ENCODE measurements at places on chromosomes 7 and 10.

DNA sequence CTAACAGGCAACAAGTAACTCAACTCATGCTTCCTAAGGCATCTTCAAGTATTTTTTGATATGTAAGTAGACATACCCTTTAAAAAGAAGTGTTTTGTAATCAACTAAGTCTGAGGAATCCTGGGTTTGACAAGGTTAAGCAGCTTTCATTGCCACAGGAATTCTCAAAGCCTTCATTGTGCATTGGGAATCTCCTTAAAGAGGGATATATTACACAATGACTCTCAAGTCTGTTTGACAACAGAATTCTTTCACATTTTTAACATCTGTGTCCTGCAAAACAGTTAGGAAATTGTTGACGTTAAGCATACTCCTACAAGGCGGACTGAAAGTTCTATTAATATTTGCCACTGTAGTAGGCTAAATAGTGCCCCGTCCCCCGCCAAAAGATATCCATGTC lies 71.4 kb downstream of the SGMS1 start:
- DNase-seq = no peak

DNA sequence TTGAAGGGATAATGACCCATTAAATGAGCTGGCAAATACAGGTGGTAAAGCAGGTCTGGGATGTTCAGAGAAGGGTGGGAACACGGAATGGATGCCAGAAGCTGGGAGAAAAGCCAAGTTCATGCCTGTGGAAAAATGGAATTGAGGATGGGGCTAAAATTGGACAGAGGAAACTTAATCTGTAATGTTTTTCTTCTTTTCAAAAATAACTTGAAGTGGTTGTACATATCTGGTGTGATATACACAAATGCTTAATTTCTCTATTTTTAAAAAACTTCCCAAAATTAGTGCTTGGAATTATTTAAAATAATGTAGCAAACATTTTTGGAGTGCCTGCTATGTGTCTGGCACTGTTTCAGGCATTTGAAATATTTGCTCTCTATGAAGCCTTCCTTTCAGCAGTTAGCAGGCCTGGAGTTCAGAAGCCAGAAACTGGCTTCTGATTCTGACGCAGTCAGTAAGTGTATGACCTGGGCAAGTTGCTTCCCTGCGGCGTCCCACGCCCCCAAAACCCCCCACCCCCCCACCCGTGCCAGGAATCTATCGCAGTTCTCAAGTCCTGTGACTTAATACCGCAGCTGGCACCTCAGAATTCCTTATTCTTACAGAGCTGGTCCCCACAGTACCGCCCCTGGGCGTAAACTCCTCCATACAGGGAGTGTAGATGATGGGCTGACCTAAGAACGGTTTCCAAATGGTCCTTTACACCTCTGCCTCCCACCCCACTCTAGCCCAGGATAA lies 828 bp upstream of the MALSU1 start:
- no peak for DNase-seq

DNA sequence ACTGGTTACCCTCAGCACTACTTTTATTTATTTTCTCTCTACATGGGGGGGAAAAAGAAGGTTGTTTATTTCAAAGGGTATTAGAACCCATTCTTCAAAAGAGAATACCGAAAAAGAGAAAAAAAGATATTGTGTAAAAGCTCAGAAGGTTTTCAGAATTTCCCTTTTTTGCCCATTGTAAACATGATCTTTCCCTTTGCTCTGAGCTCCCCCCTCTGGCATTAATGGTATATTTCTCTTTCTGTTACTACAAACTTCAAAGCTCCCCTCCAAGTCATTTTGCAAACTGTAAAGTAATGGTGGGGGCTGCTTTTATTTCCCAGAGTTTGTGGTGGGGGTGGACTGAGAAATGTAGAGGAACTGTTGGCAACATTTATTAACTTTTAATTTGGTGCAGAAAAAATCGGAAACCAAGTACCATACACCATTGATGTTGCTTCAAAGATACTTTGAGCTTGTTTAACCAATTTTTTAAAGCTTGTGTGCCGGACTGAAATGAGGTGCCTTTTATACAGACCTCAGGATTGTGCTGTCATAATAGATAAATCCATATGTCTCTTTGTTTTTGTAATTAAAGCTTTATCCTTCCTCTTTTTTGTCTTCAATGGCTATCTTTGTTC lies 181.5 kb downstream of the EXOC4 start:
- DNase-seq = no peak

- no peak for DNase-seq
These were observed 27.1 kb upstream of the CC2D2B start for GRCh38 chr10:95880704-95881103.

DNA sequence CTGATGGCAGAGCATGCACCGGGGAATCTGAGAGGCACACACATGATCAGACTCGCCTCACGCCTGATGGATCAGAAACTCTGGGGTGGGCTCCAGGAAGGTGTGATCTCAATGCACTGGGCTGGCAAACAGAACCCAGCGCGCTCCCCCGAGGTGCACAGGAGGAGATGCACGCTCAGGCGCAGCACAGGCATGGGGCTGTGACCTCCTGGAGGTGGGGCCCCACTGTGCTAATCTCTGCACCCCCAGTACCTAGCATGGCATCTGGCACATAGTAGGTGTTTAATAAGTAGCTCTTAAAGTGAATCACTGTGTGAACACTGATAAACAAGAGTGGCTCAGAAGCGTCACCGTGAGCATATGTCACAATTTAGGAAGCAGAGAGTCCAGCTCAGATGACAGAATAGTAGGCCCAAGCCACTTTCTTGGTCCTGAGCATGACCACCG lies 57.9 kb downstream of the PROSER2 start:
- no peak for DNase-seq

GRCh38 chr7:25712500-25712899 lies 439.5 kb upstream of the NFE2L3 start:
- no peak for DNase-seq

GRCh38 chr7:155738104-155738503 lies 74.2 kb downstream of the SHH start:
- no peak for DNase-seq

GRCh38 chr7:113247198-113247597 lies 128.8 kb upstream of the SMIM30 start:
- no peak for DNase-seq

DNA sequence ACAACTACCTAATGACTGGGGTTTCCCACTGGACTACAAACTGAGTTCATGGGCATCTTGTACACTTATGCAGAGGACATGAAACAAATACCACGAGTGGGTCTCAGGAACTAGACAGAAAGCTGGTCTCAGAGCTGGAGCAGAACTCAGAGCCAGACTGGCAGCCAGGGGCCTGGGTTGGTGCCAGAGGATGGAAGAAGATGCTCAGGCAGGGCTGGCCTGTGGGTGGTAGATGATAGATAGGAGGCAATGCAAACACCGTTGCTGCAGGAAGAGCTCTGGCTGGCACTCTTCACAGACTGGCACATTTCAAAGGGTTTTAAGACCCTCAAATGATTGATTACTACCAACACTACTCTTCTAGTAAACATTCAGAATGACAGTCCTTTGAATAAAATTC lies 28.8 kb downstream of the ENO4 start:
- no peak for DNase-seq

DNA sequence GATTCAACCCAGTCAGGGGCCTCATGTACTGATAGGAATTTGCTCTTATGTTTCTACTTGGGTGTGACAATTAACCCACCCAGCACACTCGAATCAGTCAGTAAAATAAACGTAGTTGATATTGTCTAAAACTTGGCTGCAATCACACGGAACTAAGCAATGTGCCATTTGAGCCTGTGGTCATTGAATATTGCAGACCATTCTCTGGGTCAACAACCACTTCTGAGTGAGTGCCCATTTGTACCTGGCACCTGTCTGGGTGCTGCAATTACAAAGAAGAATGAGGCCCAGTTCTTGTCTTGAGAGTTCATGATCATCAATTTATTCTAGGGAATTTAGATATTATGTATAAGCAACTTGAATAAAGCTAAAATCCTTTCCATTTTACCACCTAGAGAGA lies 29.8 kb downstream of the NPY start:
- no peak for DNase-seq

- DNase-seq = no peak
These were observed 176.4 kb downstream of the PTPN20 start for GRCh38 chr10:47087667-47088066.

DNA sequence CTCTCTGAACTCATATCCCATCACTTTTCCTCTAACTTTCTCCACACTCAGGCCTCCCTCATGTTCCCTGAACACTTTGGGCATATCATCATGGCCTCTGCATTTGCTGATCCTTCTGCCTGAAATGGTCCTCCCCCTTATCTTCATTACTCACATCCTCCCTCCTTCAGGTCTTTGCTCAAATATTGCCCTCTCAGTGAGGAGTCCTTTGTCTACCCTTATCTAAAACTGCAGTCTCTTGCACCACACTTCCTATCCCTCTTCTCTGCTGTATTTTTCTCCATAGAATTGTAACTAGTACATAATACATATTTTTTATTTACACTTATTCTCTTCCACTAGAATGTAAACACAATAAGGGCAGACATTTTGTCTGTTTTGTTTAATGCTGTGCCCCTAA lies 41.7 kb downstream of the DNAJC1 start:
- DNase-seq = no peak

DNA sequence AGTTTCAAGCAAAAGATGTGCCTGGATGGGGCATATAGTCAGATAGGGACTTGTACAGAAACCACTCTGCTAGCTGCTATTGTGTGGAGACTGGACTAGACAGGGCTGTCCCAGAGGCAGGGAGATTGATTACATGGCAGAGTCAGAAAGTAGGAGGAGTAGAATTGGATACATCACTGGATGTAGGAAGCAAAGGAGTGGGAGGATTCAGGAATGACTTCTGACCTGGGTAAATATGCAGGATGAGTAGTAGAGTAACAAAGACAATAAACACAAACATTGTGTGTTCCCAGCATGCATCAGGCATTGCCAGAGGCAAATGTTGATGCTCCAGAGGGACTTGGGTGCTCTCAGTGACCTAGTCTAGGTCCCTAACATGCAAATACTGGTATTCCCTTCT lies 30.9 kb upstream of the MAT1A start:
- no peak for DNase-seq

DNA sequence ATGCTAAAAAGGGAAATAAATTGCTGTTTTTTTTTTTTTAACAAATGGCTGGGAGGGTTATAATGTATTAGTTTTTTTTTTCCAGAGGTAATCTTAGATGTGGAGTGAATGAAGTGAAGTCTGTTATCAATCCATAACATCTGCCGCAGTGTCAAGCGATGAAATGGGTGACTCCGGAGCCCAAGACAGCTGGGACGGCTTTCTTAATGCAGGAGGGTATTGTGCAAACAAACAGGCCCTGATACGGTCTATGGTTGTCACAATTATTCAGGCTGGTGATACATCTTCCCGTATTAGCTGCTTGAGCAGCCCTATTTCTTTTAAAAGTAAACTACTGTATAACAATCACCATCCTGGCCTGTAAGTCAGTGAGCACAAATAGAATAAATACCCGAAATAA lies 1231.2 kb downstream of the GATA3 start:
- no peak for DNase-seq

GRCh38 chr7:102008535-102009262 lies 191.3 kb downstream of the CUX1 start:
- DNase-seq = no peak

GRCh38 chr7:155002411-155003091 lies 373 bp downstream of the PAXIP1 start:
- DNase-seq = no peak

GRCh38 chr10:29370097-29371092 lies 81.5 kb downstream of the LYZL1 start:
- no peak for DNase-seq

DNA sequence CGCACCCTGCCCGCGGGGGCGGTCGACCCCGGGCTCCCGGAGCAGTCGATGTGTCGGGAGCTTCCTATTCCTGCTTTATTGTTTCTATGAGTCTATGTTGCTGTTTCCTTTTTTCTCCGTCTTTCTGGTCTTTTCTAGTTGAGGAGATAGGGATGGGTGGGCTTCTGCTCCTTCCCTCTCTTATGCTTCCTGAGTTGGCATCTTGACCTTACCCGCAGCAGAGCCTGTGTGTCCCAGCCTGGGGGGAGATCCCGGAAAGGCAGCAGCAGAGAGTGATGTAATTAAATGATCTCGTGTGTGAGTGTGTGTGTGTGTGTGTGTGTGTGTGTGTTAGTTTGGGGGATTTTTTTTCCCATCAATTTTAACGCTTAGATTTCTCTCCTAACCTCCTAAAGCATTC lies 486 bp upstream of the SORCS1 start:
- no peak for DNase-seq

DNA sequence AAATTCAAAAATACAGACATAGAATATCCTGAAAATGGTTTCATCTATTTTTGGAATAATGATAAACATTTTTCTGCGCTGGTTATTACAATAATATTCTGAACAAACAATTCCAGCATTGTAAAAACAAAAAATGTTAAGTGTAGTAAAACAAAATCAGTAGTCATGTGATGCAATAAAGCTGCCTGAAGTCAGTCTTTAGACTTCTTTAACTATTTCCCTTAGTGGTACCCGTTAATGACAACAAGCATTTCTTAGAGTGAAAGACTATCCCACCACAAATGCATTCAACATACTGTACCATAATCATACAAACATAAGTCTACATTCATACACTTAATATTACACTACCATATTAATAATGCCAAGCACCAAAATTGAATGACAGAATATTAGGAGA lies 1.6 kb downstream of the SKAP2 start:
- no peak for DNase-seq

GRCh38 chr10:59633063-59633462 lies 76.6 kb downstream of the SLC16A9 start:
- no peak for DNase-seq

GRCh38 chr7:25389489-25390106 lies 161.3 kb upstream of the NPVF start:
- no peak for DNase-seq

- no peak for DNase-seq
These were observed 71.2 kb downstream of the DNMBP start for GRCh38 chr10:99938563-99938962.

- no peak for DNase-seq
These were observed 33.9 kb upstream of the XPNPEP1 start for GRCh38 chr10:109957092-109957797.

DNA sequence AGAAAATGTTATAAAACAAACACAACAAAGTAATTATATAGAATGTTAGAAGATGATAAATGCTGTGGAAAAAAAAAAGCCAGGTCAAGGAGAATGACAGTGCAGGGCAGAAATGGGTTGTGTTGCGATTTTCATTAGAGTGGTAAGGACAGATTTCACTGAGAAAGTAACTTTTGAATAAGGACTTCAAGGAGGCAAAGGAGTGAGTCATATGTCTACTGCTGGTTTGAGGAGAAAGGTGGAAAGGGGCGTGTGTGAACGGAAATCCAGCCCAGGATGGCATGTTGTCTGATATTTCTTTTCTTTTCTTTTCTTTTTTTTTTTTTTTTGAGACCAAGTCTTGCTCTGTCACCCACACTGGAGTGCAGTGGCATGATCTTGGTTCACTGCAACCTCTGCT lies 12.3 kb upstream of the DLD start:
- DNase-seq = no peak

DNA sequence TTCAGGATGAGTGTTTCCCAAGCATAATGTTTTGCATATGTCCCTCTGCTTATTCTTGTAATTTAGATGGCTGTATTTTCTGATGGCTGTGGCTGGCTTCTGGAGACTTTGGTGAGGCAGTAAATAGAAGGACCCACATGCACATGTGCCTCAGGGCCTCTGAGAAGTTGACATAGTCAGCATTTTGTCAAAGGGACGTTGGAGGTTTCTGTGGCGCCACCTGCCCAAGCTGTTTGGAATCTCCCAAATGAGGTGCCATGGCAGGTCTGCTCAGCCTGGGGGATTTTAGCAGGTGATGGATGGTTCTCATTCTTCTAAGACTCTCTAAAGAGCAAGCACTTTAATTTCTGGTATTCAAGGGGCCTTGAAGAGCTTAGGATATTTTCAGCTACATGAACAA lies 29.8 kb downstream of the C10orf120 start:
- no peak for DNase-seq

- DNase-seq = no peak
These were observed 269.9 kb downstream of the BAMBI start for GRCh38 chr10:28947171-28947570.
